ENCODE measurements at places on chromosomes 1 and 21.

GRCh38 chr1:200873116-200873670 lies 412 bp downstream of the GPR25 start:
- DNase-seq, result peak; percentile 33

DNA sequence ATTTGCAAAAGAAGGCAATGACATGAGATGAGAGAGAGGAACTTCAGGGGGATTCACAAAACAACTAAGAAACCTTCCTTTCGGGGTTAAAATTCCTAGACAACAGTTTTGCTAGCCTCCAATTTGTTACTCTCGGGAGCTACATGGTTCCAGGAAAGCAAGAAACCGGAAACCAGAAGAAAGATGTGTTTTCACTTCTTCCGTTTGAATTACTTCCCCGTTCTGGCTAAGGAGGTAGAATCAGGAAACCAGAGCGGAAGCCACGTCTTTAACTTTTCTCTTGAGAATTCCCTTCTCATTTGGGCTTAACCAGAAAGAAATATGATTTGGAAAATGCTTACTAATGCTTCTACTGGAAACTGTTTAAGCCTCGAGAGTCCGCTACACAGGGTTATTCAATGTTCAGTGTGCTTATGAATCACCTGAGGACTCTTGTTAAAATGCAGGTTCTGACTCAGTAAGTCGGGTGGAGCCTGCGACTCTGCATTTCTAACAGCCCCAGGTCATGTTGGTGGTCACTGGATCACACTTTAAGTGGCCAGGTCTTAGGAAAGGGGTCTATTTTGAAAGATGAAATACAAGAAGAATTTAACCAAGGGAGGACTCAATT lies 43.5 kb upstream of the MCOLN3 start:
- no peak for DNase-seq

GRCh38 chr1:51422367-51423072 lies 92.2 kb upstream of the TTC39A start:
- no peak for DNase-seq

DNA sequence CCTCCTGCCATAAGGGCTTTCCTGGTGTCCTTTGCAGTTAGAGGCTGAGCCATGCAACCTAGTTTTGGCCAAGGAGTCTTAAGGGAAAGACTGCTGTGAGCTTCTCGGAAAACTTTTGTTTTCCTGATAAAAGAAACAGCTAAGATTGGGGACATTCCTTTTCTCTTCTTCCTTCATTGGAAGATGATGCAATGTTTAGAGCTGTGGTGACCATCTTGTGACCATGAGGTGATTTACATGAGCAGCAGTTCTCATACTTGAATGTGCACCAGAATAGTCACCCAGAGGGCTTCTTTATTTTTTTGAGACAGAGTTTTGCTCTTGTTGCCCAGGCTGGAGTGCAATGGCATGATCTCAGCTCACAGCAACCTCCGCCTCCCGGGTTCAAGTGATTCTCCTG lies 20.4 kb upstream of the SMAP2 start:
- DNase-seq, result no peak

DNA sequence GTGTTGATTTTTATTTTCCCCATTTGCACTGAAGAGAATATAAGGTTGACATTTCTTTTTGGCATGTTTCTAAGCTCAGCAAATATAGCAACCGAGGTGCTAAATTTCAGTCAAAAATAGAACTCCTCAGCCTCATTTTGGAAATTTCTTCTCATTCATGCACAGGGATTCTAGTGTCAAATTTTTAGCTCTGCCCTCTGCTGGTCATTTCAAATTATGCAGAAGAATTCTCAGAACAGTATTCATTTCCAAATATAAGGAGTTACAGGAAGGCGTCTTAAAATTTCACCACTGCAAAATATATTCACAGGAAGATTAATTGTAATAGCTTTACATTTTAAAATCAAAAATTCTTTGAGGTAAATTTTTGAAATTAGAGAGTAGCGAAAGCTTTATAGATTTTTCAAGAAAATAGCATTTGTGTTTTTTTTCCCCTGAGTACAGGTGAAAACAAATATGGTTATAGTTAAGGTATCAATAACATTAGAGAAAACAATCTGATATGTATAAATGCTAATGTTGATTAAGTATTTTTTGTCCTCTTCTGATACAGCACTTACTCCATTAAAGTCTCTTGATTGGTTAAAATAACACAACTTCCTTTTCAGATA lies 57.9 kb downstream of the FMN2 start:
- DNase-seq, result no peak

- DNase-seq, result no peak
Observed at GRCh38 chr1:213123536-213123935, 72.5 kb downstream of the RPS6KC1 start.

DNA sequence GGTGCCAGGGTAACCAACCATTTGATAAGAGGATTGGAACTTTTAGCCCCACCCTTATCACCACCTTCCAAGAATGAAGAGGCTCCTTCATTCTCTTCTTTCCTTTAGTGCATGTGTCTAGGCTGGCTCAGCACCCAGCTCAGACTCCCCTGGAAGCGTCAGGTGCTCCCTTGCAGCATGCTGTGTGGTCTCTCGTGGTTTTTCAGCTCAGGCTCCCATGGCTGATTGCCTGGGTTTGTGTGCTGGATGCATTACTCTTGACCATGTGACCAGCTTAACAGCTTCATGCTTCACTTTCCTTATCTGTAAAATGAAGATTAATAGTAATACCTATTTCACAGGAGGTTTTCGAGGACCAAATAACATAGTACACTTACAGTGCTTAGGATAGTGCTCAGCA lies 198.4 kb downstream of the HHAT start:
- DNase-seq, result no peak

GRCh38 chr1:27600498-27601175 lies 3.3 kb downstream of the AHDC1 start:
- DNase-seq, result no peak

DNA sequence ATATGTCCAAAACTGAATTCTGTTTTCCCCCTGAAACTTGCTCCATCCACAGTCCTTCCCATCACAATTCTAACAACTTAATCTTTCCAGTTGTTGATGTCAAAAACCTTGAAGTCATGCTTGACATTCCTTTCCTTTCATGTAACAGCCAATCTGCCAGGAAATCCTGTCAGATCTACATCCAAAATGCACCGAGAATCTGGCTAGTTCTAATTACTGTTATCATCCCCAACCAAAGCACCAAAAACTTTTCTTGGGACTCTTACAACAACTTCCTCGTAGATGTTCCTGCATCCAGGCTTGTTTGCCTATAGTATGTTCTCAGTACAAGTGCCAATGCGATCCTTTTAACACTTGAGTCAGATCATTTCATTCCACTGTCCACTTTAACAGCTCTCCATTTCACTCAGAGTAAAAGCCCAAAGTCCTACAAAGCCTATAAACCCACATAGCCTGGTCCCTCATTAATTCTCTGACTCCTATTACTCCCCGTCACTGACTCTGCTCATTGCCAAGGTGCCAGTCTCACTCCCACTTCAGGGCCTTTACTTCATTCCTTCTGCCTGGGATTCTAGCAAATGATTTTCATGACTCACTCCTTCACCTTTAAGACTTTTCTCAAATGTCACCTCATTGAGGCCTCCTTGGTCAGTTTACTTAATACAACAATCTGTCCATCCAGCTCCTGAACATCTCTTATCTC lies 493.2 kb upstream of the NFIA start:
- DNase-seq, result no peak

GRCh38 chr1:11990303-11991032 lies 10.2 kb downstream of the MFN2 start:
- DNase-seq, result no peak

DNA sequence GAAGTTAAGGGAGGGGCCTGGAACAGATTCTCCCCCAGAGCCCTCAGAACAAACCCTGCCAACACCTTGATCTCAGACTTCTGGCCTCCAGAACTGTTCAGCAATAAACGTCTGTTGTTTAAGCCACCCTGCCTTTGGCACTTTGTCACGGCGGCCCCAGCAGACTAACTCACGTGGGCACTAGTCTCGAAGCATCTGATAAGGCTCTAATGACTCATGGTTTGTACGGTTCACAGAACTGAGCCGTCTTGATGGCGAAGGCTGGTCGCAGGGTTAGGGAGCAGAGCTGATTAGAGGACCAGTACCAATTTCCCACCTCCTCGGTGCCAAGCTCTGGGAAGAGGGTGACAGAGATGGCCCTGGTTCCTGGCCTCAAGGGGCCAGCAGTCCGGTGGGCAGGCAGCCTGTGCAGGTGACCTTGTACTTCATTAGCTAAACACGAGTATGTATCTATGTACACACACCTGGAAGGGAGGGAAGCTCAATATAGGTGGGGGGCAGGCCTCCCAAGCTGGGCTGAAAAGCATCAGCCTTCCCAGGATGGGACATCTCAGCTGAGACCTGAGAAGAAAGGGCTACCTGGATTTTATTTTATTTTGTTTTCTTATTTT lies 112.8 kb downstream of the MRPS6 start:
- no peak for DNase-seq

DNA sequence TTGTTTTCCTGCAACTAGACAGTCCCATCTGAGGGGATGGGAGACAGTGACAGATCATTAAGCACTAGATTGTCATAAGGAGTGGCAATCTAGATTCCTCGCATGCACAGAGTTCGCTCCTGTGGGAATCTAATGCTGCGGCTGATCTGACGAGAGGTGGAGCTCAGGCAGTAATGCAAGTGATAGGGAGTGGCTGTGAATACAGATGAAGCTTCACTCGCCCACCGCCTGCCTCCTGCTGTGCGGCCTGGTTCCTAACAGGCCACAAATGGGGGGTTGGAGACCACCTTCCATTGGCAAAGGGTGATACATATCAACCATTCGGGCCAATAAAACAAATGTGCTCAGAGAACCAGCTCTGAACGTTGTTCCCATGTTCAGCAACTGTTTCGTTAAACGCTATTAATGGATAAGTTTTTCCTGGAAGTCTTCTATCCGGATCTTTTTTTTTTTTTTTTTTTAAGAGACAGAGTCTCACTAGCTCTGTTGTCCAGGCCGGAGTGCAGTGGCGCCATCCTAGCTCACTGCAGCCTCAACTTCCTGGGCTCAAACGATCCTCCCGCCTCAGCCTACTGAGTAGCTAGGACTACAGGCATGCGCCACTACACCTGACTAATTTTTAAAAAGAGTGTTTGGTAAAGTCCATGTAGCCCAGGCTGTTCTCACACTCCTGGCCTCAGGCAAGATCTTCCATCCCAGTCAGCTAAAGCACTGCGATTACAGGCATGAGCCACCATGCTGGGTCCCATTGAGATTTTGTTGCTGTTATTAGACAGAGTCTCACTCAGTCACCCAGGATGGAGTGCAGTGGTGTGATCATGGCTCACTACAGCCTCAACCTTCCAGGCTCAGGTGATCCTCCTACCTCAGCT lies 8.7 kb upstream of the RSRP1 start:
- DNase-seq, result no peak

- DNase-seq, result no peak
Observed at GRCh38 chr1:112762541-112763500, 47.7 kb upstream of the PPM1J start.

DNA sequence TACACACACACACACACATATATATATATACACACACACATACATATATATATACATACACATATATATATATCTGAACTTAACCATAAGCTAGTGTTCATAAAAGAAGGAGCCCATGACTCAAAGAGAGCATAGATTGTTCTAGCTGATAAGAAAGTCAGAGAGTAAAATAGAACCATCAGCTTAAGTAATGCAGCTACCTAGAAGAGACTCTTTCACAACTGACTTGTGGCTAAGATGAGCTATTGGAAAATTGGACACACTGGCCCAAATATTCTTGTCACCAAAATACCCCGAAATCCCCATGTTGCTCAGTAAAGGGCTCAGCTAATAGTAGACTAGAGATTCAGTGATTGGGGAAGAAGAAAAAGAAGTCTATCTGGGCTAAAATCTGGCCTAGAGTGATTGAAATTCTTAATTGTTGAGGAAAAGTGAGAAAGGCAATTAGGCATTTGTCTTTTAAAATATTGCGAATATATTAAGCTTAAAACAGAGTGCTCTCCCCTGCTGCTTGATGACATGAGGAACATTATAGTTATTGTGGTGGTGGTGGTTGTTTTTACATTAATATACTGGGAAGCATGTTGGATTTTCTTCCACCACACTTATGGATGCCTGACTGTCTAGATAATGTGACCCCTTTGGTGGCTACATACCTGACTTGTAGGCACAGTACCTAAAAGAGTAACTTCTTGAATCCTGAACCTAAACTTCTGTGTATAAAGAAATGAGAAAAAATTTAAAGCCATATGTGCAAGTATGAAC lies 6.3 kb downstream of the SLAMF1 start:
- DNase-seq, result no peak

DNA sequence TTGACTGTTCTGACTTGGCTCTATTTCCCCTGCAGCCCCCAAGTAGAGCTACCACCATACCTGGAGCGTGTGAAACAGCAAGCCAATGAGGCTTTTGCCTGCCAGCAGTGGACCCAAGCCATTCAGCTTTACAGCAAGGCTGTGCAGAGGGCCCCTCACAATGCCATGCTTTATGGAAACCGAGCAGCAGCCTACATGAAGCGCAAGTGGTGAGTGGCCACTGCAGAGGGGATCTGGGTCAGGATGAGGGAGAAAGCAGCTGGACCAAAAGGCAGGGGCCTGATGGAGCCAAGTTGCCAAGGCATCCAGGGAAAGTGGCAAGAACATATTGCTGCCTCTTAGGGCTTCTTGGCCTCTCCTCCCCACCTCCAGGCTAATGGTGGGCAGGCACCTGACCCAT lies 24.1 kb upstream of the TMEM222 start:
- DNase-seq, result no peak

DNA sequence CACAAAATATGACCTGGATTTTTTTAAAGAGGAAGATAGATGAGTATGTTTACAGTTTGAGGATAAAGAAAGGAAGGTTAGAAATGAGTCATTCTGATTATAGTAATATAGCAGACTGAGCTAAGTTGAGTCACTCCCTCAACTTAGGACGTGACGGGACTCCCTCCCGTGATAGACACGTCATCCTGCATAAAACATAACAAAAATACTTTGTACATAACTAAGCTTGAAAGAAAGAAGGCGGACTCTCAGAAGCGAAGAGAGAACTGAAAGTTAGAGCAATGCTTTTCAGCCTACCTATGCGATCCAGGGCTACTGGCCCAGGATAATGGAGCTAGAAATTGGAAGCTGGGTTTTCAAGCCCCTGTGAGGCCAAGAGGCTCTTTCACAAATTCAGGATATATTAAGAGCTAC lies 53.0 kb upstream of the DESI2 start:
- no peak for DNase-seq

GRCh38 chr1:66349242-66349641 lies 184.7 kb upstream of the SGIP1 start:
- DNase-seq, result no peak

- DNase-seq, result no peak
Observed at GRCh38 chr1:9150582-9151327, 21.9 kb upstream of the GPR157 start.
